Activated naive CD4-positive, alpha-beta T cell (primary cell): ENCODE measurements at places on chromosomes 7 and 10.

GRCh38 chr7:136741941-136742340 lies 126.5 kb upstream of the CHRM2 start:
- DNase-seq, result no peak

- DNase-seq, result no peak
Observed at GRCh38 chr10:91582153-91582554, 50.7 kb downstream of the PPP1R3C start.

DNA sequence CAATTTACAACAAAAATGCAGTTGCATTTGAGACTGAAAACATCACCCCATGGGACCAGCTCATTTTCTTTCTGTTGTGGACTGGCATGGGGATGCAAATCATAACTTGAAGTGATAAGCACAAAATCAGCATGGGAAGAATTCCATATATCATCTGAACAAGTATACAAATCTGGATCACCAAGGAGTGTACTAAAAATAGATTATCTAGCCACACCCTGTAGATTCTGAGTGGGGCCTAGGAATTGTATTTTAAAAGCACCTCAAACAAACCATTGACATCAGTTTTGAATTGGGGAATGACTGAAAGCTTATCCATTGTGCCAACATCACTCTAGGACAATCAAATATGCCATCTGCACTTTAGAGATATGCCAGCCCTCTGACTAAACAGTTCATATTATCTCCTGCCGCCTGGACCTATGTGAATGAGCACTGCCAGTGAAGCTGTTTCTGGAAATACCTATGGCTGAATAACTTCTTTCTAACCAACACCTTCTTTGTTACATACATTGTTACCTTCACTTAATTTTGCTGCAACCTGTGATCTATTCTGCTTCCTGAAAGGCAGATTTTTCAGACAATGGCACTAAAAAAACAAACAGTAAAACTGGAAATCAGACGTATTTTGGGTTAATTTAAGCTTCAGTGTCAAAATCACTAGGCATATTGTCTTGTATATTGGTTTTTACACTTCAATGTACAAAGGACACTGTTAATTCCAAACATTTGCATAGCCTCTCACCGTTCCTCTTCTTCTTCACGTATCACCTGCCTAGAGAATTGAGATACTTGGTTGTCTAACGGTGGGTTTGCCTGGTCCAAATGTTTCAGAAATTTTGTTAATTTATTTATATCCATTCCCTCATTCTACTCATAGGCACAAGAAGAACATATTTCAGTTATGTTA lies 42.4 kb upstream of the HGF start:
- DNase-seq, result no peak

DNA sequence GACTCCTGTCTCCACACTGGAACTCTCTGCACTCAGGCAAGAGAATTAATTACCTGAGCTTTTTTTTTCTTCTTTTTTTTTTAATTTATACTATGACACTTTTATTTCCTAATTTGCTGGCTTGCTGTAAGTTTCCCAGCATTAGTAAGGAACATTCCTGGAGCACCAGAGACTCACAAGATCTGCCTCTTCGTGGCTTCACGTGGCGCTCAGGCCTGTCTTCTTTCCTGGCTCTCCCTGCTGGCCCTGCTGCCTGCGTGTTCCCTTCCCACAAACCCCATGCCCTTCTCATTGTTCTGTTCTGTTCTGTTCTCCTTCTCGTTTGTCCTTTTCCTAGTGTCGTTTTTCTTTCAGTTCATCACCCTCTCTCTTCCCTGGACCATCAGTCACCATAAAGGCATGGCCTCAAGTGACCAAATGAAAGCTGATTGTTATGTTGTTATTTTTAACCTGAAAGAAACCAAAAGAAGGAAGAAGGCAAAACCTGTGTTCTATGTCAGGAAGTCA lies 591.6 kb upstream of the PFKP start:
- no peak for DNase-seq

GRCh38 chr10:101020427-101021075 lies 10.4 kb downstream of the PDZD7 start:
- no peak for DNase-seq

- DNase-seq, result no peak
Observed at GRCh38 chr10:112838784-112839481, 111.1 kb upstream of the TCF7L2 start.

- DNase-seq, result no peak
Observed at GRCh38 chr10:124279882-124280281, 138.8 kb downstream of the OAT start.

DNA sequence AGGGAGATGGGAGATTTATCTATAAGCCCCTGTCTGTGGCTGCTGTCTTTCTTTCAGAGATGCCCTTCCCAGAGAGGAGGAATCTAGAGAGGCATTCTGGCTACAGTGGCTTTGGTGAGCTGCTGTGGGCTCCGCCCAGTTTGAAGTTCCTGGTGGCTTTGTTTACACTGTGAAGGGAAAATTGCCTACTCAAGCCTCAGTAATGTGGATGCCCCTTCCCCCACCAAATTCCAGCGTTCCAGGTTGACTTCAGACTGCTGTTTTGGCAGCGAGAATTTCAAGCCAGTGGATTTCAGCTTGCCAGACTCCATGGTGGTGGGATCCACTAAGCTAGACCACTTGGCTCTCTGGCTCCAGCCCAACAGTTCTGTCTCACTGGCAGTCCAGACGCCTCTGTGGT lies 951.6 kb downstream of the CCSER2 start:
- DNase-seq, result no peak

DNA sequence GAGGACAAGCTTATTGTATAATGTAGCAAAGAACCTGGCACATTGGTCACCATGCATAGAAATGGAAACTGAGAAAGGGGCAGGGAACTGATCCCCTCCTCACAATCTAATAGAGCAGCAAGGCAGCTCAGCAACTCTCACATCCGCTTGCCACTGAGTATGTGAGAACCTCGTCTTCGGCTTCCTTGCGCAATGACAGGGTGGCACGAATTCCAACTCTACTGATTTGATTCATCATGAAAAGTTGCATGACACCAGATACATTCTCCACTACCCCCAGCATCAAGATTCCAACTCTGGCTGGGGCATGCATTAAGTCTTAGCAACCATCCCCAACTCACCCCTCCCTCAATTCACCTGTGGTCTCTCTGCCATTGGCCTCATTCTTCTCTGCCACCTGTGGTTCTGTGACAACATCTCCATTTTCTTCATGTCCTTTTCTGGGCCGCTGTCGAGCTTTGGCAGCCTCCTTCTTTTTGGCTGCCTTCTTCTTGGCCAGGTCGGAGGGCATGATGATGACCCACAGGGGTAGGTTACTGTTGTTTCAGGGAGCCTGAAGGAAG lies 976 bp downstream of the ABCF2 start:
- no peak for DNase-seq

DNA sequence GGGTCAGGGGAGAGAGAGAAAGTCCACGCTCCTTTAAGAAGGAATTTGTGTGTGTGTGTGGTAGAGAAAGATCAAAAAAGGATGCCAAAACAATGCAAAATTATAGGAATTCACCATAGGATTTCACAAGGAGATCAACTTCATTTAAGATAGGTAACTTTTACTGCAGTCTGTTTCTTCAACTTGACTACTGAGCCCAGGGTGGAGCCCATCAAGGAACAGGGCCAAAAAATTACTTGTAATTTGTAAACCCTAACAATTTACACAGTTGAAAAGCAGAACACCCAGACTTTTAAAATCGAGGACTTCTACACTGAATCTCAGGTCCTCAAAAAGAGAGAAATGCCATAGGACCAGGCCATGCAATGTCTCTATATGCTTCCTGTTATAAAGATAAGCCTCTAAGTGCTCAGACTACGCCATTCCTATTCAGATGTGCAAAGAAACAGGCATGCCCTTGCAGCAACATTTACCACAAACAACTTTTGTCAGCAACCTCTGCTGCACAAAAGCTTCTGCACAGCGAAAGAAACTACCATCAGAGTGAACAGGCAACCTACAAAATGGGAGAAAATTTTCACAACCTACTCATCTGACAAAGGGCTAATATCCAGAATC lies 10.6 kb upstream of the GIMAP4 start:
- no peak for DNase-seq
